ENCODE measurements at places on chromosomes 13 and 19. TPM values are rescaled to one million over a fixed set of nuclear protein-coding genes. Genes with fewer than 3 reads are reported as not detected.

Gene ZNF256
- total RNA-seq = 9.3 TPM

Gene AP2A1
- 76.4 TPM for total RNA-seq

GRCh38 chr13:78306519-78307206, 296.7 kb downstream of the POU4F1 start:
- no peak for DNase-seq

DNA sequence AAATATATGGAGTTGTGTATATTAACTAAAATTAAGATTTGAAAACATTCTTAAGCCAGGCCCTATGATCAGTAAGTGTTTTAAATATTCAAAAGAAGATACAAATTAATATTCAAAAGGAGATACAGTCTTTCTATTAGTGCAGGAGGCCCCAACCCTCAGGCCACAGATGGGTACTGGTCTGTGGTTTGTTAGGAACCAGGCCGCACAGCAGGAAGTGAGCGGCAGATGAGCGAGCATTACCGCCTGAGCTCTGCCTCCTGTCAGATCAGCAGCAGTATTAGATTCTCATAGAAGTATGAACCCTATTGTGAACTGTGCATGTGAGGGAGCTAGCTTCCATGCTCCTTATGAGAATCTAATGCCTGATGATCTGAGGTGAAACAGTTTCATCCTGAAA, 232.9 kb downstream of the FOXO1 start:
- no peak for DNase-seq

GRCh38 chr19:56866538-56866937, 26.0 kb upstream of the PEG3 start:
- no peak for DNase-seq

- no peak for DNase-seq
Observed at GRCh38 chr13:27599845-27600553, 20.3 kb downstream of the LNX2 start.

Gene ERICH4
- total RNA-seq = not detected

- DNase-seq = no peak
Observed at GRCh38 chr13:72677431-72677830, 50.0 kb downstream of the MZT1 start.

DNA sequence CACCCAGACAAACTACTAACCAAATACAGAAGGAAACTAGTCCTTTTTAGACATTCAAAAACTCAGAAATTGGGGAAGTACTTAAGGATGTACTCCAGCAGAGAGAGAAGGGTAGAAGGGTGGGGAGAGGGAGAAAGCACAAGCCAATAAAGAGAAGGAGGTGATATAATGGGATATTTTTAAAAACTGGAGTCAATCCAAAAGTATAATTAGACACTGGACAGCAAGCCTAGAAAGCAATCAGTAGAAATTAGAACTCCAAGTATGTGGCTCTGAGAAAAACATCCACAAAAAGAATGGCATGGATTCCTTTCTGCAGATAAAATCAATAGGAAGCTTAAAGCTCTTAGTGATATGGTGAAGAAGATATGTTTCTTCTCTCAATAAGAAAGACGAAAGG, 55.8 kb downstream of the PEPD start:
- DNase-seq = no peak

- no peak for DNase-seq
Observed at GRCh38 chr19:1789261-1790041, 22.6 kb downstream of the ATP8B3 start.

DNA sequence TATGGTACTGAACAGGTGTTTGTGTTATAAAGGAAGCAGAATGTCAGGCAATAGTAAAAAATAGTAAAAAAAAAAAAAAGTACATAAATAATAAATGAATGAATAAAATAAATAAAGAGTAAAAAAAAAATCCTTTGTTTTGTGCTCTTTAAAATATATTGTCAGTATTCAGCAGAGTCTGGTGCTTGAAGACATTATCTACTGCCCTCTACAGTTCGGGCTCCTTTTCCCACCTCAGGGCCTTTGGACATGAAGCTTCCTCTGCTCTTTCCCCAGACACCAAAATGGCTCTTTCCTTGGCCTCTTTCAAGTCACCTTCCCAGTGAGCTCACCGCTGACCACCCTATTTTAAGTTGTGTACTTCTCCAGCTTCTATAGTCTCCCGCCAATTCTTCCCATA, 137.5 kb downstream of the TNFRSF19 start:
- no peak for DNase-seq

Gene HIPK4
- total RNA-seq = not detected

GRCh38 chr13:25489238-25489637, 117.5 kb downstream of the ATP8A2 start:
- DNase-seq = no peak

DNA sequence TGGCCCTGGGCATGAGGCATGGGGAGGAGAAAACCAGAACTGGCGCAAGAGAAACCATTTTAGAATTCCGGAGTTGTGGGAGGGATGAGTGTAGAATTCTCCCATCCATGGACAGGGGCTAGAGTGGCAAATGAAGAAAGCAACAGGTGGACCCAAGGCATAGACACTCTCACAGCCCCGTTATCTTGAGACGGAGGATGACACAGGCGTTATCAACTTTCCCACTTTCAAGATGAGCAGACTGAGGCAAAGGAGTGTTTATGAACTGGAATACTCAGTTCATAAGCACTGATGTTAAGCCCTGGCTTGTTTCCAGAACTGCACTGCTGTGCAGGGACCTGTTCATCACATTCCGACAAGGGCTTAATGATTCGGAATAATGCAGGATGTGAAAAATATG, 1.1 kb upstream of the GTF3A start:
- no peak for DNase-seq

Gene ERF
- 44.4 TPM for total RNA-seq

Gene OSCAR
- total RNA-seq = 0.70 TPM

DNA sequence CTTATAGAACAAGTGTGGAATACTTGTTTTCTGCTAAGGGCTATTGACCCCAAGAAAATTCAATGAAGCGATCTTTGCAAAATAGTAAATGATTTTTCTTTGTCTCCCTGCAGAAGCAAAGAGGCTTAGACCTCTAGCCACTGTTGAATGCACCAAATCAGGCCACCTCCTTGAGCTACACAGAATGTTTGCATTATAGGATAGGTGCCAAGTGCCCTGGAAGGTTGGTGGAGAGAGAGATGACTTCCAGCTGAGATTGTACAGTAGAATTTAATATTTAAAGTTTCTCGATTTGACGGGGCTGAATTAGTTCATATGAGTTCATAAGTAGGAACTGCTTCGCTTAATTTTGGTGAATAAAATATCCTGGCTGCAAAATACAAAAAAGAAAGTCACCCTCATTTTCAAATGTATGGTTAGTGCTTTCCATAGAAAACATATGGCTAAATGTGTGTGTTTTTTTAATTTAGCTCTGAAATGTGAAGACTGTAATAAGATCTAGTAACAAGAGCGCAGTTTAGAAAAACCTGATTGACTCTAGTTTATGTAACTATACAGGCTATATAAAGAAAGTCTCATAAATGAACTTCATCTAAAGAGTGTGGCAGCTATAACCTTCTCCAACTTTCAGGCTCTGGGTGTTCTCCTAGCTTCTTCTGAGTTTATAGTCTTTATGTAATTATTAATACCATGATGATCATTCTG, 41.6 kb downstream of the LRCH1 start:
- DNase-seq = no peak

DNA sequence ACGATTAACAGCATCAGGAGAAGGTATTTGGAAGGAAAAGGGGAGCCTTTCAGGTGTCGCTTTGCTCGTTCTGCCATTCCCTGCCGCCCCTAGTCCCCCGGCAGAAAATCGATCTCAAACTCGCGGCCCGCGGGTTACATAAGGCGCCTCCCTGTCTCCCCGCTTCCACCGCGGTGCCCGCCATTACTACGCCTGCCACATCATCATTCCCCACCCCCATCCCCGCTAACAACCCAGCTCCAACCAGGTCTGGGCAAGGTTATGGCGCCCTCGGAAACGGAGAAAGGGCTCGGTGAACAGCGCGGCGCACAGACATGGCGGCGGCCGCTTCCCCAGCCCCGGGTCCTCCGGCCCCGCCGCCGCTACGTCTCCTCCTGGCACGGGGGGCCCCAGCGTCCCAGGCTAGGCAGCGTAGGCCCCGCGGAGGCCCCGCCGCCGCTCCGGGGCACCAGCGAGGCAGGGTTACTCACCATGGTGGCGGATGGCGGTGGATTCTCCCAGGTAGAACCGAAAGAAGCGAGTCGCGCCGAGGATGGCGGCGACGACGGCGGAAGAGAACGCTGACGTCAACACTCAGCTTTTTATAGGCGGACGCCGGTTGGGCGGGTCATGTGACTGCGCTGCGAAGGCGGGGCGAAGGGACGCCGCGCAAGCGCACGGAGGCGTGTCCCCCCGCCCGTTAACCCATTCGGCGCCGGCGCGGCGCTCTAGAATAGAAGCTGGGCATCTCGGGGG, at the start of gene EEF2:
Gene EEF2 (minus strand): TSS at position 556 of the 735 bp plus-strand sequence. CDS start 83 bp downstream, at position 473.
- DNase-seq = peak; percentile 96

Gene ISYNA1
- total RNA-seq = 26.0 TPM

GRCh38 chr19:42286349-42287016, 15.4 kb upstream of the PRR19 start:
- no peak for DNase-seq

DNA sequence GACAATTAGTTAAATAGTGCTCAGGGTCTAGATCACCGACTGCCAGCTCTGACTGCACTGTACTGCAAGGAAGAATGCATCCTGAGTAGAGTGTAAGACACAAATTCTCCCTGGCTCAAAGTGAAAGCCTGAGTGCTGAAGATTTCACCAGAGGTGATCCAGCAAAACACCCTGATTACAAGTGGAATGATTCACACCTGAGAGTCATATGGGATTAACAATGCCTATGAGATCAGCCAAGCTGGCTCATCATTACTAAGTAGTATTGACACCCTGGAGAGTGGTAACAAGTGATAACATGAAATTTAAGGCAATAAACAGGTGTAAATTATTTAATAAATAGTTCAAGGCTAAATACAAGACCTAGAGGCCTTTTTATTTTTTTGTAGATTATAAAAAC, 403.8 kb upstream of the PRR20A start:
- no peak for DNase-seq

GRCh38 chr19:4139614-4140236, 13.7 kb upstream of the CREB3L3 start:
- peak; percentile 88 for DNase-seq

- no peak for DNase-seq
Observed at GRCh38 chr13:50993371-50993770, 83.8 kb downstream of the RNASEH2B start.

DNA sequence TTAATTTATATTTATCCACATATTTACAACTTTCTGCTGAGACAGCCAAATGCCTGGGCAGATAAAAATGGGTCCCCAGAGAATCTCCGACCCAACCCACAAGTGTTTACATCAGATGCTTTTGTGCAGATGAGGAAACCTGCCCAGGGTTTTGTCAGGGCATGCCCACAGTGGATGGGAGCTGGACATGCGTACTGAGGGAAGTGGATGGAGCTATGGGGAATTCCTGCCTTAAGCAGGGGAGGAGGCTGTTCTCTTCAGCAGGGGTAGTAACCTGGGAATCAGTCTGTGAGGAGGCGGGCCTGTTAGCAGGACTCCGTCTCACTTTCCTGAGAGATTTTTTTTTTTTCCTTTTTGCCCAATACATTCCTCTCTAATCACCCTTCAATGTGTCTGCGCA, 122.9 kb downstream of the RFC3 start:
- DNase-seq = no peak

Gene IGFL2
- total RNA-seq = not detected

GRCh38 chr19:10641248-10641647, 12.9 kb upstream of the ILF3 start:
- no peak for DNase-seq

Gene UBE2L5
- not detected for total RNA-seq

DNA sequence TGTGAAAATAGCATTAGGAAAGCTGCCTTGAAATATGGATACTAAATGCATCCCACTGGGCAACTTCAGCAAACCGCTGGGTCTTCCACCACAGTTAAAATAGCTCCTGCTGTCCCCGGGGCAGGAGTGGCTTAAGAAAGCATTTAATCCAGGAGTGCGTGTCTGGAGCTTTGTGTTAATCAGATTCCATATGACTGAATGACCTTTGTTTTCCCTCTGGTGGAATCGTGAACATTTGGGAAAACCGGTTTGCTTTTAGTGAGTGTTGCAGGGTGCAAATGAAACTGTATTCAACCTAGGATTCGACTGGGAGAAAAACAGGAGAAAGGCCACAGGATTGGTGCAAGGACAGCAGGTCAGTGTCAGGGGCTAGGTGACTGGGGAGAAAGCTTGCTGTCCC, 237.6 kb upstream of the MAB21L1 start:
- DNase-seq = no peak

DNA sequence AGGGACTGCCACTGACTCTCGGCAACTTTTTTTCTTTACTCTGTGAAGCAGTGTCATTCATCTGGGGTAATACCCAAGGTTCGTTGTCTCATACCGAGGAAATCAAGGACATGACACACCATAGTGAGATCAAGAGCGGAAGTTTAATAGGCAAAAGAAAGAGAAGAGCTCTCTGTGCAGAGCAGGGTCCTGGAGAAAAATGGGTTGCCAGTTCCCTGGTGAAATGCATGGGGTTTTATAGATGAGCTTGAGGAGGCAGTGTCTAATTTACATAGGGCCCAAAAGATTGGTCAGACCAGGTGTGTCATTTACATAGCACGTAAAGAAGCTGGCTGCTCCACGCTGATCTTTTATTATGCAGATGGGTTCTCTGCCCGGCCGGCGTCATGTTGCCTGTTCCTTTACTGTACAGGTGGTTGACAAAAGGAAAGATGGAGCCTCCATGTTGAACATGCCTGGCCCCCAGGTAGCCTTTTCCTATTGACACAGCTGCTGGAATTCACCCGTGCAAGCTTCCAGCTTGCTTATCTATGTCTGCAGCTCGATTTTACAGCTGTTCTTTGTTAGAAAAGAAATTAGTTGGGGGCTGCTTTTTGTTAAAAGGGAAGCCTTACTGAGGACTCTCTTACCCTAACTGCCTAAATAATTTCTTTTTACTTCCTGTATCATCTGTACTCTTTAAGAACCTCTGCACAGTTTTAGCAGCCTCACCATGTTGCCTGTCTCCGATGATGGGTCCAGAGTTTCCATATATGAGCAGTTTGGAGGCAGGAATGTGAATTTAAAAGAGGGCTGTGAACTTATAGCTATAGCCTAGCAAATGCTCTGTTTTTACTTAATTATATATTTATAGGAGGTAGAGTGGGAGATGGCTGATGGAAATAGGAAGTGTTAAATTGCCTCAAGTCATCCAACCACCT, 98.0 kb upstream of the DIAPH3 start:
- no peak for DNase-seq

- DNase-seq = no peak
Observed at GRCh38 chr13:87666831-87667230, 4.3 kb upstream of the SLITRK5 start.

Gene ITGBL1
- total RNA-seq = 8.6 TPM

Gene PLPPR3
- total RNA-seq = not detected

Gene ZNF414
- 9.8 TPM for total RNA-seq

GRCh38 chr19:3024870-3025548, 4.1 kb downstream of the TLE2 start:
- peak; percentile 20 for DNase-seq

Gene TYROBP
- 34.5 TPM for total RNA-seq

GRCh38 chr13:105984236-105984635, 551.2 kb downstream of the EFNB2 start:
- no peak for DNase-seq

GRCh38 chr13:25420161-25420560, 48.4 kb downstream of the ATP8A2 start:
- no peak for DNase-seq
